ENCODE measurements at places on chromosomes 16 and 17.
A peak's percentile ranks its signal among the peaks of the same experiment; 100 is the strongest.

GRCh38 chr17:40323391-40324381 lies 14.7 kb downstream of the RARA start:
- no peak for DNase-seq

GRCh38 chr16:53576904-53577303 lies 73.9 kb upstream of the AKTIP start:
- DNase-seq = no peak

- no peak for DNase-seq
These were observed 22.4 kb upstream of the EIF1 start for GRCh38 chr17:41666237-41666641.

DNA sequence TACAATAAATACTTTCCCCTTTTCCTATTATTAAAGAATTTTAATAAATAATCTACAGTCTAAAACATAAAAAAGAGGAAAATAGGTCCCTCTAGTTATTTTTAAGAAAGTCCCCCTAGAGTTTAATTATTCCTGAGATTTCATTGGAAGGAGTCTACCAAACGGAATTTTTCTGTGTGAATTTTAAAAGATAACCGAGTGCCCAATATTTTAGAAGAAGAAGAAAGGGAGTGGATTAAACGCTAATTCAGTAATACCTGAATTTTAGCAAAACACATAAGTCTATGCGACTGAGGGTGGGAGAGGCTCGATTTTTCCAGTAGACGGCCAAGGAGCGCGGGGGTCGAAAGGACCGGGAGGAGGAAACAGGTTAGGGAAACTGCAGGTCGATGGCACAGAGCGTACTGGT lies 2.2 kb downstream of the HOXB2 start:
- no peak for DNase-seq

- no peak for DNase-seq
These were observed 7.9 kb downstream of the STAC2 start for GRCh38 chr17:39217734-39218369.

- no peak for DNase-seq
These were observed 3.2 kb upstream of the NOD2 start for GRCh38 chr16:50690177-50690576.

GRCh38 chr17:9227819-9228407 lies 206.6 kb downstream of the NTN1 start:
- DNase-seq = no peak

DNA sequence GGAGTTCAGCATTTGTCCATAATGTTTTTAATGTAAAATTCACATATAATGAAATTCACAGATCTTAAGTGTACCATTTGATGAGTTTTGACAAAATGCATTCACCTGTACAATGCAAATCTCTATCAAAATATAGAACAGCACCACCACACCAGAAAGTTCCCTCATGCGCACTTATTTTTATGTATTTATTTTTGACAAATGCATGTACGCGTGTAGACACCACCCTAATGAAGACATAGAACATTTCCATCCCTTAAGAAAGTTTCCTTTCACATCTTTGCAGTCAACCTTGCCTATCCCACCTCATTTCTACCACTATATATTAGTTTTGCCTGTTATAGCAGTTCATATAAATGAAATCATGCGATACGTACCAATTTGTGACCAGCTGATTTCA lies 15.6 kb upstream of the IL4R start:
- DNase-seq = no peak

GRCh38 chr17:968812-969730 lies 10.5 kb downstream of the NXN start:
- DNase-seq = no peak

GRCh38 chr16:2853531-2854073 lies 4.4 kb downstream of the PRSS22 start:
- no peak for DNase-seq

- DNase-seq = no peak
These were observed 8.7 kb upstream of the ADAMTS18 start for GRCh38 chr16:77443357-77444146.

DNA sequence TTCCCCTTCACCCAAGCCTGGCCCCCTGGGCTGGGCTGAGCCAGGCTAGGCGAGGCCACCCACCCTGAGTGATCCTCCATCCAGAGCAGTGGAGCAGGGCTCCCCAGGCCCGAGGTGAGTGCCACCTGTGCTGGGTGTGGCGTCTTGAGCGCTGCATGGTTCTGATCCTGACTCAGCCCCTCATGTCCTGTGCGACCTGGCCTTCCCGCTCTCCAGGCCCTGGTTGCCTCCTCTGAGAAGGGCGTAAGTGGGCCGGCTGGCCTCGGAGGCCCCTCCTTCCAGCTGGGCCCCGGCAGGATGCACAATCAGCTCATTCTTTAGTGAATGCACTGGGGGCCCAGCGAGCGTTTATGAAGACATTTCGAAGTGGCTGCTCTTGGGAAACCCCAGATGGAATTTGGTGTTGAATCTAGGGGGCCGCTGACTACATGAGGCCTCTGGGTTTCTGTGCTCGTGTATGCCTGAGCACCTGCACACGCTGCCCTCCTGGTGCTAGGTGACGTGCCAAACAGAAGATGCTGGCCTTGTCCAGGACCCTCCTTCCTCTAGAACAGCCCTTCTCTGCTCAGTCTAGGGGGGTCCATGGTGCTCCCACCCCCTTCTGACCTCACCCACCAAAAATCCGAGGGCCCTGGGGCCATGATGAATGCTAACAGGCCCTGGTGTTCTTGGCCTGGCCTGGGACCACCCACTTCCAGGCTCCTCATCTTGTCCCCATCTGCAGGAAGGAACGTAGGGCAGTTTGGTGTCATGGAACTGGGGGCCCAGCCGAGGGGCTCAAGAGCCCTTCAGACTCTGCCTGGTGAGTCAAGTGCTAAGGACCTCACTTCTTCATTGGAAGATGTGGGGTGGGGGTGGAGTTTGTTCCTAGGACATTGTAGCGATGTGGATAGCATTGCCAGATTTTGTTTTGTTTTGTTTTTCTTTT lies 3.6 kb upstream of the TMEM92 start:
- DNase-seq = no peak

GRCh38 chr17:20184977-20185619 lies 175.9 kb downstream of the SPECC1 start:
- peak; percentile 47 for DNase-seq

GRCh38 chr17:16906680-16907079 lies 65.2 kb downstream of the TNFRSF13B start:
- no peak for DNase-seq

- DNase-seq = no peak
These were observed 9.7 kb downstream of the ZG16B start for GRCh38 chr16:2839650-2840450.

GRCh38 chr17:77313831-77314230 lies 173.1 kb downstream of the SEC14L1 start:
- no peak for DNase-seq

- DNase-seq = no peak
These were observed 8.0 kb downstream of the TRAF4 start for GRCh38 chr17:28751600-28752366.

GRCh38 chr17:9845306-9845705 lies 19.6 kb downstream of the GLP2R start:
- DNase-seq = no peak

DNA sequence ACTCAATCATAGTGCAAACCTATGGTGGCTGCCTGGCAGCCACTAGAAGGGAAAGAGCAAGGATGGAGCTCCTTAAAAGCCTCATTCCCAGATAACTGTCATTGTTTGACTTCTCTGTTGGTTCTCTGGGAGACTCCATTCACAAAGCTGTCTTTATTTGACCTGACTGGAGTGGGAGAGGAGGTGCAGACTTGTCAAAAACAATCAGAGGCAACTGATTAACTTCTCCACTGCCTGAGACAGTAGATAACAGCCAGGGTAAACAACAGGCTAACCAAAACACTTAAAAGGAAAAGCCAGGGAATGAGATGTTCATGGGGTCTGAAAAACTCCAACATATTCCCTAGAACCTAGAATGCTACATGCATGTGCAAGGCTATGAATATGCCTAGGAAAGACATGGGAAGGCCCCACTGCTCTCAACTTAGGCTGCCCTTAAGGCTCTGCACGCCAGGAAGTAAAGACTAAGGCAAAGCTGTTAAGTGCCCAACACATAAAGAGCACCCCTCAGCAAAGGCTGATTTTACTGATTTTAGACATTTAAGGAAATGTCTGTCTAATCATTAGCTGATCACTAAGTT lies 82.0 kb downstream of the TTC19 start:
- DNase-seq = no peak

- DNase-seq = no peak
These were observed 274.7 kb downstream of the HS3ST4 start for GRCh38 chr16:25966172-25967097.

- DNase-seq = peak; percentile 35
These were observed 157.6 kb downstream of the RAB11FIP4 start for GRCh38 chr17:31549121-31549524.

- DNase-seq = no peak
These were observed 2.5 kb downstream of the PSME3 start for GRCh38 chr17:42835732-42836131.

GRCh38 chr17:55263569-55264277 lies 1.0 kb upstream of the HLF start:
- DNase-seq = no peak

- DNase-seq = peak; percentile 42
These were observed 104.9 kb upstream of the TBX2 start for GRCh38 chr17:61294777-61295176.

DNA sequence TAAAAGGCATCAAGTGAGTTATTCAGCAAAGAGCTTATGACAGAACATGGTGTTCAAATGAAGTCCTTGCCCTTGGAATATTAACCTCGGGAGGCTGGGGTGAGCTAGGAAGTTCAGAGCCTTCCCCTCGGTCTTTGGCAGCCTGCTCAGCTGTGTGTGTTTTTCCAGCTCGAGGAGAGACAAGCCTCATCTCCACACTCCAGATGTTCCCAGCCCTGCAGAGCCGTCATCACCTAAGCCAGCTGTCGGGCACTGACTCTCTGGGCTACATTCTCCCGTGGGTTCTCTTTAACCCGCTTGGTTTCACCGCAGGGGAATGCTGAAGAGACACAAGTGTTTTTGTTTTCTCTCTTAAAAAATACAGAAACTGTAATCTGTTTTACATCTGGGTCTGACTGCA lies 47.1 kb downstream of the IRX3 start:
- no peak for DNase-seq

DNA sequence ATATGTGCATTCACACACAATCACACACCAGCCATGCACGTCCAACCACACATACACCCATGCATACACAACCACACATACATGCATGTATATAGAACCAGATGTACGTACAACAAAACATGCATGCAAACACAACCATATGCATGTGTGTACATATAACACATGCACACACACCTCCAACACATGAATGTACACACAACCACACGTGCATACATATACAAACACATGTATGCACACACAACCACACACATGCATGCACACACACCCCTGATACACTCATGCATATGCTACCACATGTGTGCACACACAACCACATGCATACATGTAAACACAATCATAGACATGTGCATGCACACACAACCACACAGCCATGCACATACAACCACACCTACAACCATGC lies 52.0 kb upstream of the SDK2 start:
- no peak for DNase-seq

GRCh38 chr17:47897561-47897960 lies 1.5 kb downstream of the SP2 start:
- DNase-seq = no peak

DNA sequence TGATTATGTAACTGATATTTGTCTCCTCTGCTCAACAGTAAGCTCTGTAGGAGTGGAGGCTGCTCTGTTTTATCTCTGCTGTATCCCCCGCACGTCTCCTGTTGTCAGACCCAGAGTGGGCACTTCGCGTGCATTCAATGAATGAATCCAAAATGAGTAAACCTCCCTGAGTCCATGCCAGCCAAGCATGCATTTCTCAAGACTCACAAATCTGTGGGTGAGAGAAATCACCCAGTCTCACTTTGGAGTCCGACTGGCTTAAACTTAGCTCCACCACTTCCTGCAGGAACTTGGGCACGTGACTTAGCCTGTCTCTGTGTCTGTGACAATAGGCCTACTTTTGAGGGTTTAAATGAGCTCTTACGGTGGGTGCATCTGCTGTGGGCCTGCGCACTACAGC lies 3.7 kb downstream of the PNPO start:
- DNase-seq = no peak

DNA sequence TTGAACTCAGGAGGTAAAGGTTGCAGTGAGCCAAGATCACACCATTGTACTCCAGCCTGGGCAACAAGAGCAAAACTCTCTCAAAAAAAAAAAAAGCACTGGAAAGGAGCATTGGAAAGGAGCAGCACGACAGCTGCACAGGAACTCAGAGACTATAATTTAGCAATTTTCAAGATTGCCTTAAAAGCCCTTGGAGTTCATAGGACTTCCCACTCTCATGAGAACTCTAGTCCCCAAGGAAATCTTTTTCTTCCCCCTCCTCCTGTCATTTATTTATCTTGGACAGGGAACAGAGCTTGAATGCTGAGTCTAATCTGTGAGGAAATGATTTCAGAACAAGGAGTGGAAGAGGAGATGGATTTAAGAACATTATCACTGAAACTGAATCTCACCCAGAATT lies 69.0 kb downstream of the PLXDC1 start:
- no peak for DNase-seq

DNA sequence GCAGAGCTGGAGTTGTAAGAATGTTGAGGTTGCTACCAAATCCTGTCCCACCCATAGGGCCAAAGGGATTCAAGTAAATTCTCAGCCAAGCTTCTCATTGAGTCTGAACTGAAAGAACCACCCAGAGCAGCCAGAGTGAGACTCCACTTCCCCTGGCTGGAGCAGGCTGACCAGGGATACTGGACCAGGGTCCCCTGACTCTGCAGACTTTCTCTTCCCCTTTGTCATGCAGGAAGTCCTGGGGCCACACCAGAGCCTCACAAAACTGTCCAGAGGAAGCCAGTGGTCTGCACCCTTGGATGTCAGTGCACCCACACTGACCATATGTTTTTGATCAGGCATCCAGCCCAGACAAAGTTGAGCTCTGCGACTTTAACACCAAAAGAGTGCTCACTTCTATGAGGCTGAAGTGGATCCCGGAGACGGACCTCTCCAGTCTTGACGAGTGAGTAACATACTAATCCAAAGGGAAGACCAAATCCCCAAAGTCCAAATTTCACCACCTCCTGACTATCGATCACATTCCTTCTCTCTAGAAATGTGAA lies 4.1 kb downstream of the NXN start:
- no peak for DNase-seq

DNA sequence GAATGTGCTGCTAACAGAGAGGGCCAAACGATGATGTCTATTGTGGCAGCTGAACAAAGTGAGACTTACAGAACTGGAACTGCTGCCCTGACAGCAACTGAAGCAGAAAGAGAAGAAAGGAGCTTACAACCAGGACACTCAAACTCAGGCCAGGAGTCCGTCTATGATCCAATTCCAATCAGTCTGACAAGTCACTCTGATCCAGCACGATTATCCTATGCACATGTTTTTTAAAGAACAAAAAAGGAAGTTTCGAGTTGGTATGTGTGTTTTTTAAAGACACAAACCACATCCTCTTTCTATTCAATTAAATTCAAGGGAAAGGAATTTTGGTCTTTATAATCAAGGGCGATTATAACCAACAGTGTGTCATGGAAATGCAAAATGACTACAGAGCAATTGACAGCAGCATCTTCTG lies 42.4 kb upstream of the MTMR4 start:
- no peak for DNase-seq

DNA sequence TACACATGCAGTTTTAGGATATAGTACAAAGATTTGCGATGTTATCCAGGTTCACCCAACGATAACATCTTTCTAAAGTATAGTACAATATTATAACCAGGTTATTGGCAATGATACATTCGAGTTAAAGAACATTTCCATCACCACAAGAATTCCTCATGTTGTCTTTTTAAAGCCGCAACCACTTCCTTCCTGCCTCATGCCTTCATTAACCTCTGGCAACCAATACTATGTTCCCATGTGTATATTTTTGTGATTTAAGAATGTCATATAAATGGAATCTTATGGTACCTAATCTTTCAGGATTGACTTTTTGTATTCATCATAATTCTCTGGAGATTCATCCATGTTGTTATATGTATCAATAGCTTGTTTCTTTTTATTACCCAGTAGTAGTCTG lies 1183.2 kb downstream of the CDH11 start:
- DNase-seq = peak; percentile 56
